Kidney capillary endothelial cell (primary cell): ENCODE measurements at places on chromosomes 7 and 10.

GRCh38 chr7:2730846-2731770, 43.1 kb downstream of the AMZ1 start:
- DNase-seq, result no peak

DNA sequence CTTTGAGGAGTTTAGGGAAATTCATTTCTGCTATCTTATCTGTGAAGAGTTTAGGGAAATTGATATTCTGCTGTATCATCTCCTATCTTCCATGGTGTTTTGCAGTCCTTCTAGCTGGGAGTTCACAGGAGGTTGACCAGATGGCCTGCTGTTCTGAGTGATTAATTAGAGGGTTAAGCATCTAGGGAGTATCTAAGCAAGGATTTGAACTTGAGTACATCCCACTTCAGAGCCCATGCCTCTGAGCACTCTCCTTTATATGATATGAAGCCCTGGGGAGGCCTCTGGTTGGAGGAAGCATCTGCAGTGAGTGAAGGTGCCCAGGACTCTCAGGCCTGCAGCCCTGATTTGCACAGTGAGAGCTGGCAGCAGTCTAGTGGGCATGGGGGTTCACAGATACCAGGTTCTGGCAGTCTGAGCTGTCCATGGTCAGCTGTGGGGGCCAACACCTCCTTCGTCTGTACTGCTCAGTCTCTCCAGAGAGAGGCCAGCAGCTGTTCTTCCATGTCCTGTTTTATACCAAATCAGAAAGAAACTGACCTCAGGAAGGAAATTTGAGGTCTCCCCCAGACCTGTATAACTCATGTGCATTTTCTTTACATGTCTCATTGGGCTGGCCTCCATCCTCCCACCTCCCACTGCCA, 156.9 kb downstream of the PLCE1 start:
- no peak for DNase-seq

- DNase-seq, result no peak
Measured at GRCh38 chr7:91397096-91397495, 132.9 kb downstream of the FZD1 start.

DNA sequence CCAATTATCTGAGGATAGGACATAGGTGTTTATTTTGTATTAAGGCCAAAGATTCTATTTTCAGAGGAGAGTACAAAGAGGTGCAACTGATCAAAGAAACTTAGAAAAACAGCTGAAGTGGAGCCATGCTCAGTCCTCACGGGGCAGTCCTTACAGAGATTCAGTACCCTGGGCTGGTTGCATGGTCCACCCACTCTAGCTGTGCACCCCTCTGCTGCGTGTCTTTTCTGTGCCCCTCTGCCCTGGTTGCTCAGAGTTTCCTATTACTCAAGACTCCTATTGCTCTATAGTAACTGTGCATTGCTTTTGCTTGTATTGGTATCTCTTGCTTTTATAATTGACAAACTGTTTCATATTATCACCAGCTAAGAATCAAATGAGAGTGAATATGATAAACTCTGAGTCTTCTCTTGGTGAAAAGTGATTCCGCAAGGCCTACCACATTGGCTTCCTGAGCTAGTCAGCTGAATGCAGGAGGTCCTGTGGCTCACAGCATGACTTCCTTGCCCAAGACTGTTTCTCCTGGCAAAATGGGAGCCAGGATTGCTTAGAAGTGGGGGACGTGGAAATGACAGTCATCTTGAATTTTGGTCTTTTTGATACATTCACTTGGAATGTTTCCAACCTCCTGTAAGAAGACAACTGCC, 137.0 kb downstream of the GLCCI1 start:
- DNase-seq, result no peak

DNA sequence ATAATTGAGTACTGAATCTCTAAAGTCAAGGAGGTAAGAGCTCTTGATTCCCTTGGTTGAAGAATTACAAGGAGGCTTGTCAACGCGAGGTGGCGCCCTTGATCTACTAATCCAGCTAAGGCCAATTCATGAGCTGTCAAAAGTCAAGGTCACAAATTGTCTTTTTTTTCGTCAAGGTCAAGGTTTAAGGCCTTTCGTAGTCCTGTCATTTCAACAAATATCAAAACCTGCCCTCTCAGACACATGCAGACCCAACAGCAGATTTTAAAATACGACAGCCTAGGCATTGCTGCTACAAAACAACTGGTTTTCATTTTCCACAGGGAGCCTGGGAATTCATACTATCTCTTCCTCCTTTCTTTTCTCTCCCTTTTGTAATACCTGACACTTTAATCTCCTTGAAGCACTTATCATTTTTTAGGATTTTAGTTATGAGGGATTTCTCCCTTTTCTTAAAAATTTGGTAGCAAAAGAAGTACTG, 3.6 kb downstream of the HOXA13 start:
- peak; percentile 77 for DNase-seq

- DNase-seq, result no peak
Measured at GRCh38 chr7:20279979-20280378, 50.7 kb upstream of the ITGB8 start.

DNA sequence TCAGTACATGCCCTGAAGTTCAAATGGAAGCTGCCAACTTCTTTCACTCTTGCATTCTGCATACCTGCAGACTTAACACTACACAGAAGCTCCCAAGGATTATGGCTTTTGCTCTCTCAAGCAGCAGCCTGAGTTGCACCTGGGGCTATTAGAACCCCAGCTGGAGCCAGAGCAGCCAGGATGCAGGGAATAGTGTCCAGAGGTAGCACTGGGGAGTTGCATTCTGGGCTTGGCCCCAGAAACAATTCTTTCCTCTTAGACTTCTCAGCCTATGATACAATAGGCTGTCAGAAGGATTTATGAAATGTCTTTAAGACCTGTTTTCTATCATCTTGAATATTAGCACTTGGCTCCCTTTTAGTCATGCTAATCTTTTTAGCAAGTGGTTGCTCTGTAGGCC, 886.7 kb upstream of the GHITM start:
- DNase-seq, result no peak

GRCh38 chr7:92402920-92403759, 44.1 kb upstream of the GATAD1 start:
- no peak for DNase-seq

DNA sequence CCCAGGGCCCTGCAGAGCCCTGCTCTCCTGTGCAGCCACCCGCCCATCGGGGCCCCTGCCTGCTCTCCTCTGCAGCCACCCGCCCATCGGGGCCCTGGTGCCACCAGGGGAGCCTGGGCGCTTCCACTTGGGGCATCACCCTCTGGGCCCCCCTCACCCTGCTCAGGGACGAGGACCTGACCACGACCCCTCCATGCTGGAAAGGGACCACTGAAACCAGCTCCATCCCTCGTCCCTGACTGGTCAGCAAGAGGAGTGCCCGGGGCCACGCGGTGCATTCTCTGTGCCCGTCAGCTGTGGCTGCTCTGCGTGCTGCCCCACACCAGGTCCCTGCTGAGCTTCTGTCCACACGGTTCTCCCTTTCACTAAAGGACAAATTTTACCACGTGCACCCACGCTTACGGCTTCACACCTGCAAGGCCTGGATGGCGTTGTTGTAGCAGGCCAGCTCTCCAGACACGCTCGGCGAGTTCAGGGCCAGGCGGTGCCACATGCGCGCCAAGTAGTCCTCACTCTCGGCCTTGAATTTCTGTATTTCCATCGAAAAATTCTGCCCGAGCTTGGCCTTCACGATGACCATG, 57.6 kb downstream of the CFAP46 start:
- no peak for DNase-seq

GRCh38 chr10:95389982-95390381, 99.2 kb upstream of the PDLIM1 start:
- no peak for DNase-seq

DNA sequence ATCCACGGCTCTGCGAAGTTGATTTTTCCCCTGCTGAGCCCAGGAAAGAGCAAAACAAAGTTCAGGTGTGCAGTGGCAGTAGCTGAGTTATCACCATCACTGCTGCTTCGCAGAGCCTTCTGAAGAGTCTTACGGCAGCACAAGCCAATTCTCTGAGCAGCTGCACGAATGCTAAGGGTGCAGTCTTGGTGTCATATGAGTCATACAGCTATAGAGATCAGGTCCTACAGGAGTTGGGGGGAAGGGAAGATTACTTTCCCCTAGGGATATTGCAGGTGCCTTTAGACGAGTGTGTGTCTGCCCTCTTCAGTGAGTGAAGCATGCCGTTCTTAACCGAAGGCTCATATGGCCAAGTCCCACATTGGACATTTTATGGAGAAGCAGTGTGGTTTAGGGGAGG, 227.8 kb downstream of the CELF2 start:
- DNase-seq, result no peak

DNA sequence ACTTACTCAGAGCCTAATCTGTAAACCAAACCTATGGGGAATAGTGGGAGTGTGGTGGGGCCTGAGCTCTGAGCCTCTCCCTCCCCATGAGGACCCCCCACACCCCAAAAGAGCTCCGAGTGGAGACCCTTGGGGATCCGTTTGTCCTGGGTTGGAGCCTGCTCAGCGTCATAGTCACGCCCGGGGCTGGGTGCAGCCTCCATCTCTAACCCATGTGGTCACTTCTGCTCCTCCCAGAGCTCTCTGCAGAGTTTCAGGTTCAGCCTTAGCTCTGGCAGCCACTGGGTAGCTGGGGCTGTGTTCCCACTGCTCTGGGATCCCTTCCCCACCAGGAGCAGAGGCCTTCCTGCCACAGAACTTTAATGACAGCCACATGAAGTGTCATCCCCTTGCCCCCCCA, 25.9 kb downstream of the PFKFB3 start:
- no peak for DNase-seq

- DNase-seq, result peak; percentile 64
Measured at GRCh38 chr7:140212100-140212881, 35.5 kb upstream of the KDM7A start.

GRCh38 chr7:54416678-54417077, 125.5 kb upstream of the VSTM2A start:
- no peak for DNase-seq

GRCh38 chr10:133357285-133358161, at the start of gene FUOM:
TSS of gene FUOM (minus strand) at chr10:133358019. CDS start at chr10:133358007, 12 bp downstream.
- peak; percentile 69 for DNase-seq

DNA sequence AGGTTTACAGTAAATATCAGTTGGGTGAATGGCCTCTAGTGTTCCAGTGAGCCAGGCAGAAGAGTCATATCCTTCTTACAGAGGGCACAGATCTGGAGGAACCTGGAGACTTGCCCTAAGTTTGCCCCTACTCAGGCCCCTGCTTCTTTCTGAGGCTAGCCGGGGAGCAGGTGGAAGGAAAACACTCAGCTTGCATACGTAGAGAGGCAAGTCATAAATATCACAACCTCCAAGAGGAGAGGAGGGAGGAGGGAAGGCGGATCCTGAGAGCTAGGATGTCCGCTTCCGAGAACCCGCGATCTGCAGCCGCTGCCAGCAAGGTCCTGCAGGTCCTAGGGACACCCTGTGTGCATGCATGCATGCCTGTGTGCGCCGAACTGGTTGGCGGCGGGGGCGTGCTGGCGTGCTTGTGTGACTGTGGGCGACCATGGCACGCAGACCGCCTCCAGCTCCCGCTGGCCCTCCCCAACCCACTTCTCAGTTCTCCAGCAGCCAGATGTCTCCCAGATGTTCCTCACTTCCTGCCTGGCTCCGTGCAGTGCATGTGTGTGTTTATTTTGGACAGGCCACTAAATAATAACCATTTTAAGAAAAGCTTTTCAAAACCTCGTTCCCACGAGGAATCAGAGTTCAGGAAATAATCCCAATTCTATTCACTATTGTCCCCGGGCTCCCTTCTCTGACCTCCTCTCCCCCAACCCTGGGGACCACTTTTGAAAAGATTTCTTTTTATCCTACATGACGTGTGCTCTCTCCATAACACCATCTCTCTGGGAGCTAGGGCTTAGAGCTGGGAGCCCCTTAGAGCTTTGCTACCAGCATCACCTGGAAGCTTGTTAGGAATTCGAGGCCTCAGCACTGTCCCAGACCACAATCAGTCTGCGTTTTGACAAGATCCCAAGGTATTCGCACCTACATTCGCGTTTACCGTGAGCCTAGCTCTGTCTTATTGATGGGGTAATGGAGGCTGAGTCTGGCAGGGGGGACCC, 32.4 kb downstream of the UNC5B start:
- peak; percentile 86 for DNase-seq

DNA sequence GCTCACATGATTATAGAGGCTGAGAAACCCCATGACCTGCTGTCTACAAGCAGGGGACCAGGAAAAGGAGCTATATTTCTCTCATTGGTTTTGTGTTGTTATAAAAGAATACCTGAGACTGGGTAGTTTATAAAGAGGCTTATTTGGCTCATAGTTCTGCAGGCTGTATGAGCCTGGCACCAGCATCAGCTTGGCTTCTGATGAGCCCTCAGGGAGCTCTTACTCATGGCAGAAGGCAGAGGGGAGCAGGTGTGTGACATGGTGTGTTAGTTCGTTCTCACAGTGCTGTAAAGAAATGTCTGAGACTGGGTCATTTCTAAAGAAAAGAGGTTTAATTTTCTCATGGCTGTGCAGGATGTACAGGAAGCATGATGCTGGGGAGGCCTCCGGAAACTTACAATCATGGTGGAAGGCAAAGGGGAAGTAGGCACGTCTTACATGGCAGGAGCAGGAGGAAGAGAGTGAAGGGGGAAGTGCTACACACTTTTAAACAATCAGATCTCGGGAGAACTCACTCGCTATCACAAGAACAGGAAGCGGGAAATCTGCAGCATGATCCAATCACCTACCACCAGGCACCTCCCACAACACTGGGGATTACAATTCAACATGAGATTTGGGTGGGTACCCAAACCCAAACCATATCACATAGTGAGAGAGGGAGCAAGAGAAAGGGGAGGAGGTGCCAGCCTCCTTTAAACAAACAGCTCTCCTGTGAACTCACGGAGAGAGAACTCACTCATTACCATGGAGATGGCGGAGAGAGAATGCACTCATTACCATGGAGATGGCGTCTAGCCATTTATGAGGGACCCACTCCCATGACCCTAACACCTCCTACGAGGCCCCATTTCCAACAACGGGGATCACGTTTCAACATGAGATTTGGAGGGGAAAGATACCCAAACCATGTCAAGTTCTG, 133.4 kb downstream of the JCAD start:
- peak; percentile 10 for DNase-seq

DNA sequence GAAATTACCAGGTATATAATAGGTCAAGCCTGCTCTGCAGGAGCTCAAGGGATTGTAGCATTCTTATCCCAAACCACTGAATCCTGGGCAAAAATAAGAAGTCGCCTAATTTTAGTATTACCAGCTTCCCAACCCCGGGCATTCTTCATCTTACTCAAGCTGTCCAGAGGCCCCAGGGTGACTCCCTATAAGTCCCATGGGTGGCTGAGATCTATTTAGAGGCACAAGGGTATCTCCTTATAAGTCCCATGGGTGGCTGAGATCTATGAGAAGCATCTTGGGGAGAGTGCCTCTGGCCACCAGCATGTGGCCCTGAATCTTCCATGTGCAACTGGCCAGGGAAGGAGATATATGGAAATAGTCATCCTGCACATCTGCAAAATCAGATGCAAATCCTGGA, 38.9 kb downstream of the PRSS2 start:
- DNase-seq, result no peak

- DNase-seq, result no peak
Measured at GRCh38 chr10:26621243-26621888, 76.1 kb upstream of the PDSS1 start.

- no peak for DNase-seq
Measured at GRCh38 chr10:50579491-50580261, 44.1 kb downstream of the SGMS1 start.
